Mesendoderm (in vitro differentiated cells): ENCODE measurements at places on chromosomes 12 and 14.

GRCh38 chr12:131226345-131227265 lies 272.9 kb downstream of the ADGRD1 start:
- no peak for DNase-seq

DNA sequence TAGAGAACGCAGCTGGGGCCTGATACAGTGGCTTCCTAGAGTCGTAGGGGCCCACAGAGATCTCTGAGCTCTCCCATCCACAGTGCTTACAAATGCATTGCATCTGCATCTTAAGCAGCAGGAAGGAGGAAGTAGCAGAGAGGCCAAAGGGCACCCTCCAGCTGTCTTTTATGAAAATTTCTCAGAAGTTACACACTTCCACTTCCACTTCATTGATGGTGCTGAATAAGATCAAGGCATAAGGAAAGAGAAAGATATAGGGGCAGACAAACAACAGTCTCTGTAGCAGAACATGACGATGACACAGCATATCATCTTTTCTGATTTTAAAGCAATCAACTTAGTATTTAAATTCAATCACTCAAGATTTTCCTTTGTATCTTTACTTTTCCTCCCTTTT lies 51.6 kb upstream of the ABCC9 start:
- DNase-seq = no peak

- no peak for DNase-seq
Measured at GRCh38 chr14:74018174-74018585, 908 bp downstream of the ENTPD5 start.

DNA sequence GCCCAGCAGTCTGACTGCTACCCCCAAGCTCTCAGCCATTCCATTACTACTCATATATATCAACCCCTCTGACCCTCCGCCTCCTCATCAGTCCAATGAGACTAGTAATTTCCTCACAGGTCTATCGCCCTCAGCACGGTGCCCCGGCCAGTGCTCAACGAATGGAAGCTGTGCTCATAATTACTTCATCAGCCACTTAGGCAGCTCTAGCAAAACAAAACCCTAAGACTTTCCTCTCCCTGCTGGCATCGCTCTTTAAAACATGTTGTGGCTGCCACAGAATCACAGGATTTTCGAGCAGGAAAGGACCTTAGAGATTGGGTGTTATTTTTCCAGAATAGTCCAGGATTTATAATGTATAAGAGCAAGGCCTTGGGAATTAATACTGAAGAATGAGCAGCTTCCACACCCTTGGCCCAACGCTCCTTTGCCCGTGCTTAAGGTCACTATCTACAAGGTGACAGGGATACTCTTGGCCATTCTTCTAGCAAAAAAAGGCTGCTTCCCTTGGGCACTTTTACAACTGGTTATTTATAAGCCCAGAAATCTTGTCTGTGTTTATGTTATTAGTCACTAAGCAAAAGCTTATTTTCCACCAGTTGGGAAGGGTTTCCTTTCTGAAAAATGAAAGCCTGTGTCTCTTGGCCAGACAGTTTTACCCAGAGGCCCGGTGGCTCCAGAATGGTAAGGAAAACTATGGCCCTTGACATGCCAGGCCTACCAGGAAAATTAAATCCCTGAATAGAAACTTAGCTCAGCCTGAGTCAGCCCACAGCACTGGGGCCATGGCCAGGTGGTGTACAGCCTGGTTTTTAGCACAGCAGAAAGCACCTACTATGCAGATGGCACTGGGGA lies 47.9 kb downstream of the NUAK1 start:
- no peak for DNase-seq

GRCh38 chr14:58713677-58714076 lies 75.9 kb downstream of the DACT1 start:
- no peak for DNase-seq

DNA sequence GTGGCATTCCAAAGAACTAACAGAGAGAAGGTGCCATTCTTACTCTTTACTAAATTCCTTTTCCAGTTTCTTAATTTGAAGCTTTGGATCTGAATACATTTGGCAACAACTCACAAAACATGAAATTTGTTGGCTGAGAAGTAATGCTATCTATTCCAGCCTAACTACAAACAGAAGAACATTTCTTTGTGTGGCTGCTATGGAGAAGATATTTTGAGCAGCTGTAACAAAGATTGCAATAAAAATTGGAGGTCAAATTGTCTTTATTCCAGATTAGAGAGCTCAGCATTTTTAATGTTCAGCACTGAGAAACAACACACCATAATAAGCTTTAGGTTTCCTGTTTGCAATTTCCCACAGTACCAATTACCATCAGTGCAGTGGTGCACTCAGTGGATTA lies 835.8 kb upstream of the FLRT2 start:
- no peak for DNase-seq

- no peak for DNase-seq
Measured at GRCh38 chr12:26783131-26783526, 49.9 kb downstream of the ITPR2 start.

- DNase-seq = no peak
Measured at GRCh38 chr14:99925471-99925870, 132.3 kb downstream of the EML1 start.

GRCh38 chr12:109999983-110000505 lies 814 bp downstream of the ANKRD13A start:
- DNase-seq = peak; percentile 63

DNA sequence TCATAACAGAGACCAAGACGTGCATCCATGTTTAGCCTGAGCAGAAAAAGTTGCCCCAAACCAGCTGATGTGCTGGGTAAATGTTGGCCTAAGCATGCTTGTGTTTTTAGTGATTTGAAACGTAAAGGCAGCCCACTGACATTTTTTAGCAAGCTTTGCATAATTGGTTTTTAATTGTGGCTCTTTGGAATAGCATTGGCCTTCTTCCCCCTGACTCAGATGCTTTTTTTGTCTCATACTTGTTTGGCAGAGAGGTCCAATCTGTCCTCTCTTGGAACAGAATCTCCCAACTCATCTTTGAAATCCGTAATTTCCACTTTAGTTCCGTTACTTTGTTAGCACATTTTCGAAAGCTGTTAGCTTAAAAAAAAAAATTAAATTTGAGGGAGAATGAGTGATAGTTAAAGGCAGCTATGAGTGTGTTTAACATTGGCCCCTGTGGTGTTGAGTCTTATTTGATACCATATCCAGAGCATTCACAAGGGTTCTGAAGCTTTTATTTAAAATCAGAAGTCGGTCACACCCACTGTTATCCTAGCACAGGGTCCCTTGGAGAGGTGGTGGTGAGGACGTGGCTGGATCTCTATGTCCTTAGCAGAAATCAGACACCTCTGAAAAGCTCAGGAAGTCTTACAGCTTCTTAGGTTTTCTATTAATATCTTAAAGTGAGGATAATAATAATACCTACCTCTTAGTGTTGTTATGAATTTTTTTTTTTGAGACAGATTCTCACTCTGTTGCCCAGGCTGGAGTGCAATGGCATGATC lies 15.6 kb downstream of the JDP2 start:
- no peak for DNase-seq

GRCh38 chr12:6061660-6062059 lies 62.8 kb downstream of the VWF start:
- DNase-seq = no peak

DNA sequence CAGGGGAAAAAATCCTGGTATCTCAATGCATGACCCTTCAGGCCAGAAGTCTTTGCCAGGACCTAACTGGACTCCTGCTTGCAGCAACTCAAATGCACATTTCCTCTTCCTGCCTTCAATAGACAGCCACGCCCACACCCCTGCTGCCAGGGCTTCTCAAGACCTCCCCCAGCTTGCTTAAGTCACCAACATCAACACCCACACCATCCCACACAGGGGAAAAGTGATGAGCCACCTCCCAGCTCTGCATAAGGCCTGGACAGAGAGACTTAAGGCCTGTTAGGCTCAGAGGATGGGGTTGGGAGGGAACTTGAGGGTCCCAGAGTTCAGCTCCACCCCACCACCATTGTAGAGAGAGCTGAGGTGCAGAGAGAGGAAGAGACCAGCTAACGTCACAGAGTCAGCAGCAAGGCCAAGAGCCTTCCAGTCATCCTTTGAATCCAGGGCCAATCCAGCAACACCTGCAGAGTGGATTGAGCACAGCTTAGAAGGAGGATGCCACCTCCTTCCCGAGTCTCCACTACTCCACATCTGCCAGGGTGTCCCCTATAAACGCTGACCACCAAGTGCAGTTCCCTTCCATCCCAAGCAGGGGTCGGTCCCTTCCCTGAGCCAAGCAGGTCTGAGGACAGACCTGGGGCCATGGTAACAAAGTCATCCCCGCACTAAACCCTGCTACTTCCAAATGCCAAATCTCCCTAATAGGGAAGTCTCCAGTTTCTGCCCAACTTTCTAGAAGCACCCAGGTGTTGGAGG lies 50.0 kb downstream of the KDM2B start:
- DNase-seq = peak; percentile 74

- no peak for DNase-seq
Measured at GRCh38 chr12:89501793-89502192, 22.8 kb downstream of the GALNT4 start.

GRCh38 chr12:47935184-47935583 lies 28.2 kb upstream of the TMEM106C start:
- no peak for DNase-seq

GRCh38 chr14:76826122-76826521 lies at the start of gene LRRC74A:
TSS of gene LRRC74A (plus strand) at chr14:76826408. CDS start at chr14:76826698, 290 bp downstream.
- no peak for DNase-seq

DNA sequence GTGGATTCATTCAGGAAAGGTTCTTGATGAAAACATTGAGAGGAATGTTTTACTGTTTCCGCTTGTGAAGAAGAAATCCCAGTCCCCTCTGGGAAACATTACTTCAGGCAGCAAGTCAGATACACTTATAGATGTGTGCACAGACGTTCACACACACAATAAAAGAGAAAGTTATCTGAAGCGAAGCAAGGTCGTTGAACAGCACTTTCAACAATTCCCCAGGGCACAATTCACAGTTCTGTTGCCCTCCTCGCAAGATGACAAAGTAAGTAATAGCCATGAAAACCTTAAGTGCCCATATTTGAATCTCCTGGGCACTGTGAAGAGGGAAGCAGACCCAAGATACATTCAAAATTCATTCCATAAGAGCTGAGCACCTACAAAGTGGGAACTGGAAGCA lies 156.6 kb upstream of the CAND1 start:
- DNase-seq = no peak

DNA sequence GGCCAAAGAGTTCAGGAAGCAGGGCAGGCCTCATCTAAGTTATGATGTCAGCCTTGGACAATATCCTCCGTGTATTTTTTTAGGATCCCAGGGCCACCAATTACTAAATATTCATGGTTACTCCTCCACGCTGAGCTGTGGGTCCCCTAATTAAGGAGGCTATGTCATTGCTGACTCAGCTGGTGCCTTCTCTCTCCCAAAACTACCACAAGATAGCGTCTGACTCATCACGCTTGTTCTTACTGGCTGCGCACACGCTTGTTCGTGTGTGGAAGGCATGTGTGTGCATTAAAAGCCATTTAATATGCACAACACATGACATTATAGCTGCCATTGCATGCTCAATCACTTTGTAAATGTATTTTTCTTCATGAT lies 78.3 kb downstream of the GSC start:
- no peak for DNase-seq

DNA sequence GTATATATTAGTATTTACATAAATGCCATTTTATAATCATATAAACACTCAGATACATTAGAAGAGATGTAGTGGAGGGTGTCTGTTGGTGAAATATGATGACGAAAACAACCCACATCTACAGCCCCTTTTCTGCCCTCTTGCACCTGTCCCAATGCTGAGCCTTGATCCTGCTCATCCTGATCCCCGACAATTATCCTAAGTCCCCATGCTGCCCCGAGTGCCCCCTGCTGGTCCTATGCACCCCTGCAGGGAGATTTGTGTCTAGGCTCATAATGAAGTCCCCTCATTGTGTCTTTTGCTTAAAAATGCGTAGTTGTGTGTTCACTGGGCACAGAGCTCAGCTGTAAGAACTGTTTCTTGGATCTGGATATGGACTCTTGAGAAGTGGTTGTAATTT lies 554.5 kb downstream of the TMEM121 start:
- no peak for DNase-seq

DNA sequence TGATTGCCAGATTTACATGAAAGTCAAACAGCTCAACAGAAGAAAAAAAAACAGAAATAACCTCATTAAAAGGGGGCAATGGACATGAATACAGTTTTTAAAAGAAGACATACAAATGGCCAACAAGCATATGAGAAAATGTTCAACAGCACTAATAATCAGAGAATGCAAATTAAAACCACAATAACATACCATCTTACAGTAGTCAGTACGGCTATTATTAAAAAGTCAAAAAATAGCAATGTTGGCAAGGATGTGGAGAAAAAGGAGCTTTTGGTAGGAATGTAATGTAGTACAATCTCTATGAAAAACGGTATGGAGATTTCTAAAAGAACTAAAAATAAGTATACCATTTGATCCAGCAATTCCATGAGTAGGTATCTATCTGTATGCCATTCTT lies 272.1 kb downstream of the CEP128 start:
- DNase-seq = no peak

DNA sequence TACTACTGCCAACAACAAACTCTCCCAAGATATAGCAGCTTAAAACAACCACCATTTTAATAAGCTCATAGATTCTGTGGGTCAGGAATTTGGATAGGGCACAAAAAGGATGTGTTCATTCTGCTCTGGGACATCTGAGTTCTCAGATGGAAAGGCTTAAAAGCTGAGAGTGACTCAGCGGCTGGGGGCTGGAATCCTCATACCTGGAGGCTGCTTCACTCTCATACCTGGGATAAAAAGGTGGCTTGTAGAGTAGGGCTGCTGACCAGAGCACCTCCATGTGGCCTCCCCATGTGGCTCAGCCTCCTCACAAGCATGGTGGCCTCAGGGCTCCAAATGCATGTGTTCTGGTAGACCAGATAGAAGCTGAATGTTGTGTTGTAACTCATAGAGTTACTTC lies 20.2 kb upstream of the PELI2 start:
- peak; percentile 43 for DNase-seq

DNA sequence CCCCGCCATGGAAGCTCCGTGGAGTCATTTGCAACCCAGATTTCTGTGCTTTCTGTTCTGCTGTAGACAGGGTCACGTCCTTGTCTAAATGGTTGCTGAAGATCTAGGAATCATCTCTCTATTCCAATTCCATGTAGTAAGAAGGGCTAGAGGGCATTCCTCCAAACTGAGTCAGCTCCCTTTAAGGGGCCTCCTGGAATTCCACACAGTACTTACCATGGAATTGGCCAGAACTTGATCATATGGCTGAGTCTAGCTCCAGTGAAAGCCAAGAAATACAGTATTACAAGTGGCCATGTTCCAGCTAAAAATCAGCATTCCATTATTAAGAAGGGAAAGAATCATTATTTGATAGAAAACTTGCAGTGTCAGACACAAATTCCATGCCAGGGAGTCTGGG lies 171.9 kb downstream of the PRKCH start:
- DNase-seq = peak; percentile 84

DNA sequence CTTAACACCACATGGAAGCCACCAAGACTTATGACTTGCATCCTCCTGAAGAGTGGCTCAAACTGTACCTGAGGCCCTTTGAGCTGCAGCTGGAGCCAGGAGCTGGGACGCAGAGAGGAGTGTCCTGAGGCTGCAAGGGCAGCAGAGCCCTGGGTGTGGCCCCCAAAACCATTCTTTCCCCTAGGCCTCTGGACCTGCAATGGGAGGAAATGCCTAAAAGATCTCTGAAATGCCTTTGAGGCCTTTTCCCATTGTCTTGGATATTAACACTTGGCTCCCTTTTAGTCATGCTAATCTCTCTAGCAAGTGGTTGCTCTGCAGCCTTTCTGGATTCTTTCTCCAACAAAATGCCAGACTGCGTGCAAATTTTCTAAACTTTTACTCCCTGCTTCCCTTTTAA lies 156.1 kb downstream of the SLC38A4 start:
- peak; percentile 77 for DNase-seq
